ENCODE measurements at places on chromosomes 7 and 10.

GRCh38 chr10:7234109-7234508 is 176.7 kb downstream of the SFMBT2 start:
- no peak for DNase-seq

DNA sequence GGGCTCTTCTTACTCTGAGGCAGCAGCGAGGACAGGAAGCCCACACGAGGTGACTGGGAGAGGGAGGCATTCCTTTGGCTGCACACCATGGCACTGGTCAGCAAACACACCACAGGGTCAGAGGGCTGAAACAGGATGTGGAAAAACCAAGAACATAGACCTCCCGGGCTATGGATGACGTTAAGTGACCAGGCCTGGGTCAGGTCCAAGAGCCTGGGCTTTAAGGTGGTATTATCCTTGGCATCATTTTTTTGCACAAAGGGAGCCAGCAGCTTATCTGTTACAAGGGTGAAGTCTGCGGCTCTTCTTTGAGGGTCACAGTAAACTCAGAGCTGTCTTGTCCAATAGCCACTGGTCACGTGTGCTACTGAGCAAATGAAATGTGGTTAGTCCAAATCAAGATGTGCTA is 7.0 kb downstream of the WDR91 start:
- DNase-seq, result no peak

DNA sequence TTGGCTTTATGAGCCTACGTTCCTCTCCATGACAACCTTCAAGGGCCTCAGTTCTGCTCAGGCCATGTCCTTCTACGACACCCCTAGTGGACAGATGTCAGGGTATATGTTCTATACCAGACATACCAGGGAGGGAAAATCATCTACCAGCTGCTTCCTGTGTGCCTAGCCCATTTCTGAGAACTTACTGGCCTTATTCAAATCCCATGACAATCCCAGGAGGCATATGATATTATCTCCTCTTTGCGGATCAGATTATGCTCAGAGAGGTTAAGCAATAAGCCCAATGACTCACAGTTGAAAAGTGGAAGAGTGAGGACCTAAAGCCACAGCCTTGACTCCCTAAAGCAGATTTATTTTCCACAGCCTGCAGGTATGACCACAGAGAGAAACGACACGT is 139.3 kb downstream of the GLI3 start:
- DNase-seq, result no peak

- DNase-seq, result no peak
Measured at GRCh38 chr10:75283671-75284470, 48.1 kb upstream of the COMTD1 start.

- DNase-seq, result no peak
Measured at GRCh38 chr10:80474597-80474910, 20.4 kb downstream of the TSPAN14 start.

DNA sequence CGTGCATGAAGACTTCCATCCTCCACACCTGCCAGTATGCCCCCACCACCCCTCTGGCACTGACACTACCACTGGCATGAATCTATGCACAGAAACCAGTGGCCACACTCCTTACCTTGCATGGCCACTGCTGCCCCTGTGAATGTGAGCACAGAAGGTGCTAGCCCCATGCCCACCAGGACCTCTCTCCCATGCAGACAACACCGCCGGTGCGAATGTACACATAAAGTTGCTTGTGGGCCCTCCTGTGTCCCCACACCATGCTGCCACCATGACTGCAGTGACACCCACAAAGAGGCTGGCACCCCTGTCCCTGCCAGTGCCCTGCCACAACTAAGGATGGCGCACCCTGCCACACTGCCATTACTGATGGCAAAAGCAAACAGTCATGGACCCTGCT is 289.5 kb upstream of the KCND2 start:
- no peak for DNase-seq

DNA sequence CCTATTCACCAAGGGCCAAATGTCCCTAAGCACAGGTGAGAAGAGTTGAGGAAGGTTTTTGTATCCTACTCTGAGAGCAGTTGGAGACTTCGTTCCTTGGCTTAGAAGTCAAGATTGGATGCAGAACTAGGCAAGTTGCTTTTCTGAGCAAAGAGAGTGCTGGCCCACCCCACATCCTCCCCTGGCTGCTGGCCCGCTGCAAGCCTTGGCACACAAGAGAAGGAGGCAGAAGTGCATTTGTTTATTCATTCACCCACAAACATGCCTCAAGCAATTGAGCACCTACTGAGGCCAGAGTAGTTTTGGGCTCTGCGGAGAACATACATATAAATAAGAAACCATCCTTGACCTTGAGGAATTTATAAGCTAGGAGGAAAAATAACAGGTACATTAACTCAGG is 318.9 kb downstream of the KCNMA1 start:
- no peak for DNase-seq

DNA sequence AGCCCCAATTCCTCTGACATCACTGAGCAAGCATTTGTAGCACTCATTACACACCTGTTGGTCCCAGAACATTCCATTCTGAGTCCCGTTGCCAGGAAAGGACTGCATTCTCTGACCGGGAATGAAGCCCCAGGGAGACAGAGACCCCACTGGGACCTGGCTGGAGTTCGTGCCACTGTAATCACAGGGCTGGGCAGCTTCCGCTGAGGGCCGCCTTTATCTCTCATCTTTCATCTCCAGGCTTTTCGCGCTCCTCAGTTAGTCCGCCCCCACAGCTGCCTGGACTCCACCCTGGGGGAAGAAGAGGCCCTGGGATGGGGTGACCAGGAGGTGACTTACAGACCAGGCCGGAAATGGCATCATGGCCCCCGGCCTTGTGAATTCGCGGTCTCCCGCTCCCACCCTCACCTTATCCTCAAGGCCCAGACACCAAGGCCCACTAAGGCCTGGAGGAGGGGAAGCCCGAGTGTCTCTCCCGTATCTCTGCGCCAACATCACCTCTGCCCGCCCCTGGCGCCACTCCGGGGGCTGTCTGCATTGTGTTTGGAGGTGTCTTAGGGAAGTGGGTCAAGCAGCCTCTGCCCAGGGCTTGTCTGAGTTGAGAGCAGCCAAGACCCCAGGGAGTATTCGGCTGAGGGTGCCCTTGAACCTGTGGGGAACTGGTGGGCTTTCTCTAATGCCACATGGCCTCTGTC is 75.4 kb downstream of the PROSER2 start:
- no peak for DNase-seq

- no peak for DNase-seq
Measured at GRCh38 chr7:117711556-117711955, 161.7 kb downstream of the CTTNBP2 start.

DNA sequence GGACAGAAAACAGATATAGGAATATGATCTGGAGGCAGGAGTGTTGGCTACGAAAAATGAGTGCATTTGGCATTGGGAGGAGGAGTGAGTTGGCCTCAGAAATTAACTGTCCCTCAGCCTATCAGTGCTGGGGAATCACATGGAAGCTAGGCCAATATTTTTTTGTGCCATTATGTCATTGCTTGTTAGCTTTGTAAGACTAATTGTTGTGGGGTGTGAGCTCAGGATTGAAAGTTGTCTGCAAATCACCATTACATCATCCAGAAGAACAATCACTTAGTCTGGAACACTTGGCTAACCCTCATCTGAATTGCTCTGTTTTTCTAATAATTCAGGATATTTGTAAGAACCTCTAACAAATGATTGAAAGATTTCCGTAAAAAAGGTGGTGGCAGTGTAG is 45.2 kb upstream of the SEMA3D start:
- DNase-seq, result no peak

GRCh38 chr10:17022466-17022825 is 107.2 kb downstream of the CUBN start:
- DNase-seq, result no peak

DNA sequence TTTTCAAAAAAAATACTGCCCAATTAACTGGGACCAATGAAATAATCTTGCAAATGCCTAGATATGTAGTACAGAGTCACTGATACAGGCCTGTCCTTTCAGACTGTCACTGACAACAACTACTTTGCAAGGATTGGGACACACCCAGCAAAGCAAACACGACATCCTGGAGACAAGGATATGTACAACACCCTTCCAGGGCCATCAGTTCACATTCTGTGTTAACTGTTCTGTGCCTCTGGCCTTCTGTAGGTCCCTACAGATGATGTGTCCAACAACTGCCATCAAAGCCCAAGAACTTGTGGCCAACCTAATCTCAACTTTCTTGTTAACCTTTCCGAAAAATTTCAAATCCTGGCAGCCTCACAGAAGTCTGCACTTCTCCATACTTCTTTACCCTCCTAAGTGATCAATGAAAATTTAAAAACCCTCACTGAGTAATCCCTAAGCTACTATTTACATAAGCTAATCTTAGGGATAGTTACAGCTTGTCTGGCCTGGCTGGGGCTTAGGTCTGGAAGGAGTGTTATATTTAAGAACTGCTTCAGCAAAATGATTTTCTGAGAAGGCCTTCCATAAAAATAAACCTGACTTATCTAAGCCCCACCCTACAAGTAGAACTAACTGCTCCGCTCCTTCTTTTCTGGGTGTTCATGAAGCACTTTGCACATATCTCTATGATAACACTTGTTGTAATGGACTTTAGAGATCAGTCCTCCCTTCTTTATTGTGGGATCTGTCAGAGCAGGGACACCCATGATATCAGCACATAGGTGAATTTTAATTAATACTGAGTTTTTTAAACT is 21.0 kb downstream of the COBL start:
- DNase-seq, result no peak

- no peak for DNase-seq
Measured at GRCh38 chr7:133911724-133912123, 215.4 kb upstream of the LRGUK start.

- no peak for DNase-seq
Measured at GRCh38 chr7:81604075-81604807, 165.6 kb downstream of the HGF start.

- DNase-seq, result no peak
Measured at GRCh38 chr10:45253183-45253914, 62.1 kb downstream of the OR13A1 start.

DNA sequence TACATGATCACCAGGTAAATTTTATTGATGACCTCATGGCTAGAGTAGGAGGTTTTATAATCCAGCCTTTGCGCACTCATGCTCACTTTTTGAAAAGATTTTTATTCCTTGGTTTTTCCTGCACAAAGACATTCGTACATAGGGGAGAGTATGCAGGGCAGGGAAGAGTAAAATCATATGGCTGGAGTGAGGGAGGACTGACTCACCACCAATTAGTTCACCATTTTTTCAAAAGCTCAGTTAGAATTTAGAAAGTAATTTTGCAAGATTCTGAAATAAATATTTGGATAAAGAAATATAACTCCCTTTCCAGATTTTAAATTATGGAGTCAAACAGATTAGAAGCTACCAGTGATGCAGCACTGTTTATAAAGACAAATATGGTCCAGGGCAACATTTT is 111.9 kb downstream of the SEMA3D start:
- DNase-seq, result no peak

DNA sequence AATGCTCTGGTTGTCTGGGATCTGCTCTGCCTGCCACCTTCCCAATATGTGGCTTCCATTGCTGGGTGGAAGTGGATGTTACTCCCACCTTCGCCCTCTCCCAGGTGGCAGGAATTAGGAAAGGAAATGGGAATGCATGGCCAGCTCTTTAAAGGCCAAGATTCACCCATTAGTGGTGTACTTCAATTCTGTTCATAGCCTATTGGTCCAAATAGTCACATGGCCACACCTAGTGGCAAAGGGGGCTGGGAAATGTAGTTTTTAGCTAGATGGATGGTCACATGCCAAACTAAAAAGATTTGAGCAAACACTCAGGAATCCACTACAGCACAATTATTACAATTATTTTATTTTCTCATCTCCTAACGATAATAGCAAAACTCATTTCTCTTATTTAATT is 135.1 kb downstream of the NPY start:
- DNase-seq, result no peak

- no peak for DNase-seq
Measured at GRCh38 chr7:31327071-31327470, 13.5 kb downstream of the NEUROD6 start.

DNA sequence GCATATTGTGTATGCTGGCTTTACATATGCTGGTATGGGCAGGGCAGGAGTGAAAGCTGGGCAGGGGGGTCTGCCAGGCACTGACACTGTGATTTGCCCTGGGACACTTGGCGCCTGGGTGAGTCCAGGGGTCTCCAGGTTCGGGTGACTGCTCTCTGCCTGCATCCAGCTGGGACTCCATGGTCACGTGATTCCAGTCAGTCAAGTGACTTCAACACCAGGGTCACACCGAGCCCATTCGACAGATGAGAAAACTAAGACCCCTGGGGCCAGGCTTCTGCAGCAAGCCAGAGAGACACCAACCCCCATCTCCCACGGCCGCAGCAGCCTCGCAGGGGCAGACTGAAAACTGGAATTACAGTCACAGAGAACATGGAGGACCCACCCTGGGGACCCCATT is 30.0 kb downstream of the MMD2 start:
- DNase-seq, result no peak

GRCh38 chr7:51077987-51078370 is 238.6 kb downstream of the COBL start:
- no peak for DNase-seq
